ENCODE measurements at places on chromosomes 12 and 14.

DNA sequence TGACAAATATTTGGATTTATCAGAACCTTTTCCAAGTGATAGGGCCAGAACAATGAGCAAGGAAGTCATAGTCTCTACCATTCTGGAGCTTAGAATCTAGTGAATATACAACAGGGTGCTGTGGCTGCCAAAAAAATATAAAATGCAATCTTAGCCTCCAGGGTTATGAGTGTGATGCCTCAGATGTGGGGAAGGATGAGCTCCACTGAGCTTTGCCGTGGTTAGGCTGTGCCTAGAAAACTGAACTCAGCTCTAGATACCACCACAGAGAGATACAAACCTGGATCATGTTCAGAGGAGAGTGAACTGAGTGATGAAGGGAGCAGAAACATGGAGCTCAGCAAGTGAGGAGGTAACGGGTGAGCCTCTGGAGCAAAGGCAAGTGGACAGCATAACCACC is 138.1 kb upstream of the HIF1A start:
- DNase-seq: no peak

GRCh38 chr14:83764656-83765599 is 1765.0 kb upstream of the FLRT2 start:
- DNase-seq: no peak

GRCh38 chr12:107526555-107527180 is 158.9 kb upstream of the PWP1 start:
- DNase-seq: no peak

DNA sequence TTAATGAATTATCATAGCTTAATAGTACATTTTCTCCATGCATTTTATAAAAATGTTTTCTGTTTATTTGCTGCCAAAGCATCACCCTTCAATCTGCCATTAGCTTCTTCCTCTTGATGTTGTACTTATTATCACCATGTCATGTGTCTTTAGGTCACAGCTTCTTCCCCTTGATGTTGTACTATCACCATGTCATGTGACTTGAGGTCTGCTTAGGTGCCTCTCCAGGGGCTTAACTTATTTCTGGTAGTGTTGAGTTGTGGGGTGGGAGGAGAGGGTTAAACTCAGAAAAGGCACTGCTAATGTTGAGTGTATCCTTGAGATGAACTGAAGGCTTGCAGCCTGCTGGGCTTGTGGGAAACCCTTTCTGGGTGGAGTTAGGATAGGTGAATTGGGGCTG is 87.8 kb downstream of the DAAM1 start:
- no peak for DNase-seq

GRCh38 chr14:68442828-68443629 is 349.8 kb downstream of the ZFP36L1 start:
- DNase-seq: no peak

DNA sequence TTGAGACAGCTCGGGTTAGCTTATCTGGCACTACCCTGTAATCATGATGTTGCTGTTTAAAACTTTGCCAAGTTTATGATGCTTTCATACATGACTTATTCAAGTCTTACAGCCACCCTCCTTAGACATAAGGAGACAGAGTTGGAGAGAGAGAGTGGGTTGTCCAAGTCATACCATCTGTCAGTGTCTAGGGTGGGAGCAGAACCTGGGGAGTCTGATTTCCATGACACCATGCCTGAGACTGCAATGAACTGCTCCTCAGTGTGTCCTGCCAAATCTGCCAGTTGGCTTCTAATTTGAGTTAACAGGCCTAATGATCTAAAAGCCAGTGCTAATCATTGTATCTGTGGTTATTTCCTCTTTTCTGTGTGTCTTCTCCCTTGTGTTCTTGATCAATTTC is 43.7 kb upstream of the PHC1 start:
- DNase-seq: no peak

DNA sequence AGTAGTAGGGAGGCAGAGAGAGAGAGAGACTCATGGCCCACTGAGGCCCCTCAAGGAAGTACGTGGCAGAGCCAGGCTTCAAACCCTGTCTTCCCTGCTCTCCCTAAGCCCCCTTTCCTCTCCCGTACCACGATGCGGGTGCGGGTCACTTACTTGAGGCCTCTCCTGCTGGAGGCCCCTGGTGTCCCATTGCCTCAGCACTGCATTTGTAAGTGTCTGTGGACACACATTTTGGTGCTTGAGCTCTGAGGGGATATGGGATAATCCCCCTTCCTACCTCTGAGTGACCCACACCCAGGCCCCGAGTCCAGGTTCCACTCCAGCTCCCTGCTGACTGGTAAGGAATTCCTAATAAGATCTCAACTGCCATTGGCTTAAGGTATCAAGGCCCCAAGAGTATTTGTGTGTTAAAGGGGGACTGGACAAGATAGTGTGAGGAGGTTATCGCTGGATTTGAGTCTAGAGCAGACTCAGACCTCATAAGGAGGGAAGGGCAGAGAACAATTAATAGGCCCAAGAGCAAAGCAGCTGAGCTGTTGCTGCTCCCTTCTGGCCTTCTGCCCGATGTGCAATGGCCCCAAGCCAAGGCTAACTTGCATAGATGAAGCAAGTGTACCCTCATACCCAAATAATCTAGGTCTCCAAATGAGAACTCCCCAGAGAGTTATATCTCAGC is 71.9 kb downstream of the CRACR2A start:
- no peak for DNase-seq

GRCh38 chr12:123427036-123427769 is 9.3 kb downstream of the RILPL2 start:
- DNase-seq: no peak

GRCh38 chr12:112112409-112113133 is 4.0 kb upstream of the NAA25 start:
- no peak for DNase-seq

GRCh38 chr12:72025524-72025923 is 86.9 kb downstream of the TPH2 start:
- DNase-seq: no peak

DNA sequence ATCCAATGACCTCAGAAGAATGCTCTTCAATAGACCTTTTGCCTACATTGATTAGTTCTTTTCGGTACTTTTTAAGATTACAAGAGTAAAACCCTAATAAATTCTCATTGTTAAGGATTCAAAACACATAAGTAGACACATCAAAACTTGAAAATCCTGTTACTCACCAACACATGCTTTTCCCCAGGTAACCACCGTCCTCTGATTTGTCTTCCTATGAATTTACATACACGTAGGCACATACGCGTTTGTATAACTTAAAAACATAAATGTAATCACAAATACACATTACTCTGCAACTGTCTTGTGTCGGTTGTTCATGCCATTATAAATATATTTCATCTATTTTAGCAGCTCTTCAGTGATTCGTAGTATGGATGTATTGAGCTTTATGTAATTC is 910 bp upstream of the WASHC4 start:
- DNase-seq: no peak

- DNase-seq: no peak
These were observed 14.8 kb upstream of the DHRS2 start for GRCh38 chr14:23621204-23621931.

- no peak for DNase-seq
These were observed 6.4 kb upstream of the BRF1 start for GRCh38 chr14:105307052-105307727.

- DNase-seq: no peak
These were observed 166.4 kb downstream of the STXBP6 start for GRCh38 chr14:24883576-24883975.

- DNase-seq: no peak
These were observed 2.6 kb upstream of the DDX47 start for GRCh38 chr12:12810553-12811021.

GRCh38 chr12:57461276-57461916 is 1.8 kb downstream of the GLI1 start:
- no peak for DNase-seq

- DNase-seq: no peak
These were observed 115.2 kb upstream of the RAP1B start for GRCh38 chr12:68495336-68496070.

GRCh38 chr14:30240018-30240417 is 312.4 kb upstream of the PRKD1 start:
- DNase-seq: no peak

DNA sequence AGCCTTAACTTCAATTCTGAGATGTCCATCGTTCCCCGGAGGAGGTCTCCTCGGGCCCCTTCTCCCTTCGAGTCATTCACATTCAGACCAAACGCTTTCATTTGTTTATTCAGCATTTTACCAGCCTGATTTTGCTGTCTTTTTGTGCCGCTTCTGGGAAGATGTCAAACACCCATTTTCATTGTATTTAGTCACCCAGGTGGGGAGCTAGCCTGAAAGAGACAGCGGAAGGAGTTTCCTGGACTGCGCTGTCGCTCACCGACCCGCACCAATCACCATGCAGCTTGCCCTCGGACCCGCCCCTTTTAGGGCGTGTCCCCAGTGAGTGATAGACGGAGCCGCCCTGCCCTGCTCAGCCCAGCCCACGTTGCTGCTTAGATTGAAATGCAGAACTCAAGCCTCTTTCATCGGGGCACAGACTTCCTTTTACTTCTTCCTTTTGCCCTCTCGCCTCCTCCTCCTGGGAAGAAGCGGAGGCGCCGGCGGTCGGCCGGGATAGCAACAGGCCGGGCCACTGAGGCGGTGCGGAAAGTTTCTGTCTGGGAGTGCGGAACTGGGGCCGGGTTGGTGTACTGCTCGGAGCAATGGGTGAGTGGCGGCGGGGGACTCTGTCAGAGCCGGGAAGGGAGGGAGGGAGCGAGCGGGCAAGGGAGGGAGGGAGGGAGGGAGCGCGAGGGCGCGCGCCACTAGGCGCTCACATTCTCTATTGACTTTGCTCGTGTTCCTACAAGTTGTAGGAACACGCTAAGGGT is at the start of gene PAX9:
Gene PAX9 (plus strand): TSS at position 355 of the 752 bp plus-strand sequence. CDS start 230 bp downstream, at position 585.
- DNase-seq: no peak

GRCh38 chr14:33505963-33506329 is 444.9 kb downstream of the EGLN3 start:
- DNase-seq: no peak

GRCh38 chr12:120940799-120941198 is 36.6 kb upstream of the SPPL3 start:
- no peak for DNase-seq

DNA sequence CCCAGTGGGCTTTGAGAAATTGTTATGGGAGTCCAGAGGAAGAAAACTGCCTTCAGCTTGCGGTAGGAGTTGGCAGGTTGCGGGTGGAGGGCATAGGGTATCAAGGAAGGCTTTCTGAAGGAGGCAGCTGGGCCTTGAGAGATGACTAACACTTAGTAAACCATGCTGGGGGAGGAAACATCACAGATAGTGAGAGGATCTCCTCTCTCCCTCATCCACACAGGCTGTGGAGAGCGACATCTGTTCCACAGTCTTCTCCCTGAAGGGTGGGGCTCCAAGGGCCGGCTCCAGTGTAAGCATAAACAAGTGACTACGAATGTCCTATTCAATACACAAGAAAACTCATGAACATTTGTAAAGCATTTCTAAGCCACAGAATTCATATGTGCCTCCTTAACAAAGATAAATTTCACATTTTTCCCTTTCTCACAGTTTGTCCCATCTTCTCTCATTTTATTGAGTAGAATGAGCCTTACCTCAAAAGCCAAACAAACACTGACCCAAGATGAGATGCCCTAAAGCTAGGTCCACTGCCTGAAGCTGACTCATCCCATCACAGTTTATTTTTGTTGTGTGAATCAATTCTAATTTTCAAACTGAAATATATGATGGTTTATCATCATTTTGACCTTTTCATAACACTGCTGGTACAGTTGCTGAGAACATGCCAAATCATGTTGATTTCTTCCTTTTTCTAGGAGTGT is 227.9 kb downstream of the SLC25A21 start:
- peak; percentile 24 for DNase-seq

DNA sequence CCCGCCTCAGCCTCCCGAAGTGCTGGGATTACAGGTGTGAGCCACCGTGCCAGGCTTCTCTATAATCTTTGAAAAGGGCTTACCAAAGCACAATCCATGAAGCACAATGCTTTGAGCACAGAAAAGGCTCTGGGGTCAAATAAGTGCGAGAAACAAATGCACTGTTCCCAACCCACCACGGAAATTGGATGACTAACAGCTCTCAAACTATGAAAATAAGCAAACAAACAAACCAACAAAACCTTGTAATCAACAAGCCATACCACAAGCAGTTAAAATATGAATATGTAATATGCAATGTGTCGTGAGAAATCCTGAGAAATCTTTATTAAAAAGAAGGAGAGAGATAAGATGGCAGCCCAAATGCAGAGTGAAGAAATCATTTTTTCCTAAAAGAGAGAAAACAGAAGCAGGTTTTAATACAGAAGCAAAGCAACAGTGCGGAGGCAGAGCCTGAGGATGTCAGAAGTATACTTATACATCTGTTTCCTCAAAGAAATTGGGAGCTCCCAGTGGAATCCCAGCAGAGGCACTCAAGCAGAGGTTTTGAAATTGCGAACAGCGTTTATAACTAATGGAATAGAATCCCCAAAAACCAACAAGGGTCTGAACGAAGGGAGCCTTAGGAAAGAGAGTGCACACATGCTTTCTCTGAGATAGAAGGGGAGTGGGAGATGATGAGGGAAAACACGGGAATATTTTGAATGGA is 17.1 kb downstream of the SMCO2 start:
- DNase-seq: no peak

DNA sequence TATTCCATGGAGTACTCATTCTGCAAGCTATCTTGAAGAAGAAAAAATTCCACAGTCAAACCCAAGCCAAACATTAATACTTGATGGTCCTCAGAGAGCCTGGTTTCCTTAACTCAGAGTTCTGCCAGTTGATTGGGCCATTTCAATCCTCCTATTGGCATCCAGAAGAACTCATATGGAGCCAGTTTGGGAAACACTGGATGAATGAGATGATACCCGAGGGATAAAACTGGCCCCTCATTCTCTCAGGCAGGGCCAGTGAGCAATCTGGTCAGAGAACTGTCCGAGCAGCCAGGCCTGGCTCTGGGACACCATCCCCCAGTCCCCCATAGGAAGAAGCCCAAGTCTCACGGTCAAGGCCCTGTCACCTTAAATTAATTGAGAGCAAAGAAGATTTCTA is 48.8 kb downstream of the NUAK1 start:
- no peak for DNase-seq

DNA sequence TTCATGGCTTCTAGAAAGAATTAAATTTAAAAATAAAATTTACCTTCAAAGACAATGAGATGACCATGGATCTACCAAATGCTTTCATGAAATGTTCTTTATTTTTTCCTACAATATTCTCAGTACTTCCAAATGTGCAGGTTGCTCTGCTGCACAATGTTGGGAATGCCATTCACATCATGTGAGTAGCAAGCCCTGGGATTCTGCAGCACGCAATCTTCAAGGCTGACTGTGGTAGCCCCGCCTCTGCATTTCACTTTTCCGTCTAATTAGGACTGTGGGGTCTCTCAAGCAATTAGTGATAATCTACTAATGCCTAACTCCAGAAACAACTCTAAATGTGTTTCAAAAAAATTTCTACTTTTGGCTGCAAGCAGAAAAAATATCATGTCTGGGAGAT is 13.7 kb upstream of the NTN4 start:
- DNase-seq: no peak

- no peak for DNase-seq
These were observed at the start of gene INF2 for GRCh38 chr14:104689109-104689880. Gene INF2, plus strand, starts transcription at chr14:104689618. Its CDS starts 11,748 bp downstream, at chr14:104701366.

GRCh38 chr12:117842630-117843029 is 126.2 kb downstream of the KSR2 start:
- no peak for DNase-seq

DNA sequence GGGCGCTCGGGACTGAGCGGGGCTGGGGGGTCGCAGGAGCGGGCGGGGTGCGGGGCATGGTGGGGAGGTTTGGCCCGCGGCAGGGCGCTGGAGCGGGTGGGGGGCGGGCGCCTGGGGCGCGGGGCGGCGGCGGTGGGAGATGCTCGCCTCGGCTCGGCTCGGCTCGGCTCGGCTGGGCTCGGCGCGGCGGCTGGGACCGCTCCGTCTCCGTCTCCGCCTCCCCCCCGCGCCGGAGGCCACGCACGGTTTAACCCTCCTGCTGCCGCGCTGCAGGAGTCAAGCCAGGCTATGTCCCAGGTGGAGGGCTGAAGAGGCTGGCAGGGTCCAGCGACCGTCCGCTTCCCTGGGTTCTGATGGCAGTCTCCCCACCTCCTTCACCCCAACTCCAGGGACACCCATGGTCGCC is at the start of gene PIANP:
Gene PIANP (minus strand): TSS at position 170 of the 406 bp plus-strand sequence. CDS start 2,754 bp downstream, outside the sequence.
- no peak for DNase-seq

Measured in AG04450 (cell line).